ENCODE measurements at places on chromosomes 13 and 19.

DNA sequence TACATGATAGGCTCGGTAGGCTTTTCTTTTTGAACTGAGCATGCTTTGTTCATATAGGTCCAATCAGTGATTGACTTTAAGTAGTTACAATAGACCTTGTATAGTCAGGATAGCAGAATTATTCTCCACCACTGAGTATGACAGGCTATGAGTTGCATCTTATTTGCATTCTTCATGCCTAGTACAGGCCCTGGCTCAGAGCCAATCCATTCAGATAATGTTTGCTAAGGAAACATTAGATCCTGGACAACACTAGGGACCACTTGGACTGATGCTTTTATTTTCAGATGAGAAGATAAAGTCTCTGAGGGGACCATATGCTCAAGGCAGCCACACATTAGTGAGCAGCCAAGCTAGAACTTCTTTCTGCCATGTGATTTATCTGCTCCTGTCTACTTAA, 133.9 kb downstream of the KL start:
- no peak for DNase-seq

DNA sequence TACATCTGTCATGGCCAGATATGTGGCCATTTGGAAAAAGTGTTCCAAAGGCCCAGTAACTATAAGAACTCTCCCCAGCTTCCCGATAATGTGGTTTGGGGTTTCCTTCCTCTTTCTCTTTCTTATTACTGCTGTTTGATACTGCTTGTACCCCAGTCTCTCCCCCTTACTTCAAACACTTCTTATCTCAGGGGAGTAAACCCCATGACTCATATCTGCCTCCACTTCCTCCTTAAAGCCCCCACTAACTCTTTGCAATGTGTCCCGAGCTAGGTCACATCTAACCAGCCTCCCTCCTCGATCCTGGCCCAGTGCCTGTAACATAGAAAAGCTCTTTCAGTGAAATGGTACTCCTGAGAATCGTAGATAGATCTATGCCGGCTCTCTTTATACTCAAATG, 82.4 kb upstream of the STARD13 start:
- DNase-seq, result no peak

GRCh38 chr19:45098521-45099466, 5.8 kb downstream of the PPP1R37 start:
- DNase-seq, result no peak

DNA sequence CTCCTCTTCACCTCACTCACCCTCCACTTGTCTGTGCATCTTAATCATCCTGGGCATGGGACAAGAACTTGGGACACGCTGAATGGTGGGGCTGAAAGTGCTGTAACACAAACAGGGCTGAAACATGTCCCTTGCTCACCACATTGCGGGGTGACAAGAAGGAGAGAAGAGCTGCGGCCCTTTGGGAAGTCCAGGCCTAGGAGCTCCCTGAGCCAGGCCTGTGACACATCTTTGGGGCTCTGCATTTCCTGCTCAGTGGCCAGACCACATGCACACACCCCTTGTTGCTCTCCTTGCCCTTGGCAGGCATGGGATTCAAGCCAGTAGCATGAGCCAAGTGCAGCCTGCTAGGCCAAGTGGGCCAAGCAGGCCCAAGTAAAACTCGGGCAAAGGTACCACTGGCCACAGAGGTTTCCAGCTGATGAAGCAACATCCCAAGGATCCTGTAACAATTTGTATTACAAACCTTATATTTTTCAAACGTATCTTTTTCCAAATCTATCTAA, 1384.3 kb upstream of the PCDH20 start:
- no peak for DNase-seq
